ENCODE measurements at places on chromosomes 2 and 18. TPM values are rescaled to one million over a fixed set of nuclear protein-coding genes. Genes with fewer than 3 reads are reported as not detected.

DNA sequence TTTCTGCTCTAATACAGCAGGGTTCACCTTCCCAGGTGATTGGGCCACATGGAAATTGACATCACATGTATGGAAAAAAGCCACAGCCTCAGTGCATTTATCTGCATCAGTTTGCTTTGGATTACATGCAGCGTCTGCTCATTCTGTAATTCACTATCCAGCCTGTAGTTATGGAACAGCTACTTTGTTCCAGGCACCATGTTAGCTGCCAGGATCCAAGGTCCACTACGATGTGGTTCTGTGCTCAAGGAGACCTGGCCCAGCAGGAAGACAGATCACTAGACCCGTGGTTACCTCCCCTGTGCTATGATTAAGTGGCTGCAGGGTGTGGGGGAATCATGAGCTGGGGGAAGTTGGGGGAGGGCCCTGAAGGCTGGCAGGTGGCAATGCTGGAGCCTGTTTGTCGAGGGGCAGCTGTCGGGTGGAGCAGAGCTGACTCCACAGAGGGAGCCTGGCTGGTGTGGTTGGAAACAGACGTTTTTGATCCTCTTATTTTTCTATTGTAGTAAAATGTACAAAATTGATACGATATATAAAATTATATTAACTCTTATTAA is 58.6 kb downstream of the TSHZ1 start:
- H3K36me3 ChIP-seq: no peaks in the 10 kb centered on the region
- H3K4me3 ChIP-seq: no peak overlapping the region
- no peaks in the 10 kb centered on the region for H3K27me3 ChIP-seq
- H3K4me1 ChIP-seq: peaks cover 19% of the 10 kb centered on the region
- H3K27ac ChIP-seq: no peak overlapping the region
- DNase-seq: no peak

DNA sequence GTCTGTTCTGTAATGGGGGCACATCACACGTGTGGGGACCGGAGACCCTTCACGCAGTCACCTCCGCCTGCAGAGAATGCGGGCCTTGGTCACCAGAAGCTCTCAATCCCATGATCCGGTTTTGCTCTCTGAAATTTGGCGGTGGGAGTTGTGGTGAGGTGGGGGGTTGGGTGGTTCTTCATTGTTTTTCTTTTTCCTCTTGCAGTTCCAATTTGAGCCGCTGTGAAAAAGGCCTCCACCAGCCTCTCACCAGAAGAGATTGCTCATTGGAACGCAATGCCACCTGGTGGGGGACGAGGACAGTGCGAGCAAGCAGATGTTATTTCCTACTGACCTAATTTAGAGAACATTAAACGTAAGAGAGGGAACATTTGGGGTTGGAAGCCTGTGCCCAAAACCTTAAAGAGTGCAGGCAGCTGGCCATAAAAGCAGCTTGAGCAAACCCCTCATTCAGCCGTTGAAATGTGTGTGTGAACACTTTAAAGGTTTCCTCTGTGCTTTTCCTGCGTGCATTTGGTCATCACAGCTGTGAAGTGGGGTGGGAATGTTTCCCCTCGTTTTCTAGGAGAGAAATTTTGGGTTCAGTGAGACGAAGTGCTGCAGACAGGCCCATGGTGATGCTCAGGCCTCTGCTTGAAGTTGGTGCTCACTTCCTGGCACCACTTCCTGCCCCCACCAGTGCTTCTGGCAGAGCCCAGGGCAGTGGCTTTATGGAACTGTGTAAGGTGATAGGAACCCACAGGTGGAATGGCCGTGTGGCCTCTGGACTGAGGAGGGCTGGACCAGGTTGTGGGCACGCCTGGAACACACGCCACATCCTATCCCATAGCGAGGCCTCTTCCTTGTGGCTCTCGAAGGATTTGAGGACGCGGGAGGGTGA is 61.7 kb downstream of the ZCCHC2 start:
- peaks cover 11% of the 10 kb centered on the region for H3K4me1 ChIP-seq
- no peaks in the 10 kb centered on the region for H3K27me3 ChIP-seq
- H3K4me3 ChIP-seq: no peak overlapping the region

GRCh38 chr2:113277474-113278072 is 1.1 kb downstream of the PAX8 start:
- H3K36me3 ChIP-seq: no peaks in the 10 kb centered on the region
- no peak overlapping the region for H3K27ac ChIP-seq
- peaks cover 77% of the 10 kb centered on the region for H3K27me3 ChIP-seq
- no peak for DNase-seq
- no peaks in the 10 kb centered on the region for H3K4me1 ChIP-seq

DNA sequence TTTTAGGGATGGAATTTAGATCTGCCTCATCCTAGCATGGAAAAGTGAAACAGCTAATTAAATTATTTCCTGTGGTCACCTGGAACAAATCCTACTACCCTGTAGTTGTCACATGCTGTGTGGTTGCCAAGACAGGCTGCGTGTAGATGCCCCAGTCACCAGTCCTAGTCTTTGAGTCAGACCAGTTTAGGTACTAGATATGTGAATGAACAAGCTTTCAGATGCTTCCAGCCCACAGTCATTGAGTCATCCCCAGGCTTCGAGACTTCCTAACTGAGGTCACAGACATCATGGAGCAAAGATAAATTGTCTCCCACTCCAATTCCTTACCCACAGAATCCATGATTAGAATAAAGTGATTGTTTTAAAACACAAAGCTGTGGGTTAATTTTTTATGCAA is 35.8 kb upstream of the GRB14 start:
- H3K4me1 ChIP-seq: peaks cover 5% of the 10 kb centered on the region
- no peaks in the 10 kb centered on the region for H3K36me3 ChIP-seq
- no peak for DNase-seq
- no peaks in the 10 kb centered on the region for H3K27me3 ChIP-seq

DNA sequence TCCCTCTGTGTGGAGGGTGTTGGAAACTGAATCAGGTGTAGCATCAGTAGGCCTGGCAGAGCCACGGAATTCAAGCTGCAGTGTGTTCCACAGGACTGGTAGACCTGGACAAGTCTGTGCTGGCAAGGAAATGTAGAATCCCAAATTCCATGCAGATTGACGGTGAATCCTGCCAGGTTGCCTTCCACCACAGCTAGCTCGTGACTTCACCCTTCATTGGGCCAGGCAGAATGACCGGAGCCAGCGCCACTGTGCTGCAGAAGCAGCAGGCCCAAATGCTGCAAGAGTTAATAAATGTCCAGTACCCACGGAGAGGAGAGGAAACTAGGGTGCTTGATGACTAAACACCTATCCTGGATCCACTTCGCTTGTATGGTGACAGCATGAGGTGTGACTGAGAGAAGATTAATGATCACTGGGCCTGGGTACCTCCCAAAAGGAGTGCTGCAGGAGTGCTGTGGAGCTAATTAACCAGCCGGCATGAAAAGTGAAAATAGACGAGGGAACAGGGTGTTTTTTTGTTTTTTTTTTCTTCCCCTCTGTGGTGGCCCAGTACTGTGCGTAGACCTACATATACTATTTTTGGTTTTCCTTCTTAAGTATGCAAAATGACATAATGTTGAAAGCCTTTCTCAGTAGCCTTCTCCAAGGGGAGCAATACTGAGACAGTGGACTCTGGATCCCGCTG is 122.2 kb downstream of the TANC1 start:
- H3K4me3 ChIP-seq: no peak overlapping the region
- H3K27me3 ChIP-seq: no peaks in the 10 kb centered on the region
- peak; percentile 57 for DNase-seq
- no peaks in the 10 kb centered on the region for H3K36me3 ChIP-seq

Gene SERPINB13
- total RNA-seq: not detected

- no peak for DNase-seq
Observed at GRCh38 chr2:167471332-167471731, 583.1 kb downstream of the XIRP2 start.

Gene NPAS2
- total RNA-seq: 34.4 TPM

Gene PROC
- total RNA-seq: not detected

DNA sequence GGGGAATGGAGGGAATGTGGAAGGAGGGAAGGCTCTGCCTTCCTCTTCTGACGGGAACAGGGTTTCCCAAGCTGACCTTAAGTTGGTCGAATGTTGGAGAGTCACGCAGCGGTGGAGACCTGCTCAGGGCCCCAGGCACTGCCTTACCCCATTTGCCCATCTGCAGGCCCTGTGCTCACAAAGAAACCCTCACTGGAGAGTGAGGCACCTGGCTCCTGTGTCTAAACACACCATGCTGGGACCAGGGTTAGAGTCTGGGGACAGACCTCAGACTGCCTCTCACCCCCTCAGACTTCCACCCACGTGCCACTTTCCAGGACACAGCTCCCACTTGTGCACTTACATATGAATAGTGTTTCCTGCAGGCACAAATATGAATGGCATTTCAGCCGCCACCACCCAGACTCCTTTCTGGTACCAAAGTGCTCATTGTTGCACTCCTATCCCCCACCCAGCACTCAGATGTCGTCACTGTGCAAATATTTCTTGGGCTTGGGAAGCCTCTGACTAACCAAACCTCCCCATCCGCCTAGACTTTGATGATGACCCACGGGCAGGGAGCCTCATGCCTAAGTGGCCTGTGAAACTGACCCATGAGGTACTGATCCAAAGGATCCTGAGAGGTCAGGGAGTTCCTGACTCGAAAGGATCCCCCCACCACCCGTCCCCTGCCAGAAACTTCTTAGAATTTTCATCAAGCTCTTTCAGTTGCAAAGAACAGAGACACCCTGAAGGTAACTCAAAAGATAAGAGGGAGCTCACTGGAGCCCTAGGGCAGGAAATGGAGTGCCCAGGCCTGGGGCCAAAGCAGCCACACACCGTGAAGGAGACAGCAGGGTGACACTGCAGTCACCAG is 78.3 kb downstream of the STPG4 start:
- peaks cover 26% of the 10 kb centered on the region for H3K4me1 ChIP-seq
- no peak overlapping the region for H3K4me3 ChIP-seq
- peak; percentile 76 for DNase-seq
- H3K36me3 ChIP-seq: no peaks in the 10 kb centered on the region

- H3K4me1 ChIP-seq: no peaks in the 10 kb centered on the region
- H3K27ac ChIP-seq: no peak overlapping the region
- no peak overlapping the region for H3K4me3 ChIP-seq
- H3K36me3 ChIP-seq: no peaks in the 10 kb centered on the region
Observed at GRCh38 chr18:38067821-38068220, 502.2 kb upstream of the CELF4 start.

Gene TRPM8
- total RNA-seq: not detected

DNA sequence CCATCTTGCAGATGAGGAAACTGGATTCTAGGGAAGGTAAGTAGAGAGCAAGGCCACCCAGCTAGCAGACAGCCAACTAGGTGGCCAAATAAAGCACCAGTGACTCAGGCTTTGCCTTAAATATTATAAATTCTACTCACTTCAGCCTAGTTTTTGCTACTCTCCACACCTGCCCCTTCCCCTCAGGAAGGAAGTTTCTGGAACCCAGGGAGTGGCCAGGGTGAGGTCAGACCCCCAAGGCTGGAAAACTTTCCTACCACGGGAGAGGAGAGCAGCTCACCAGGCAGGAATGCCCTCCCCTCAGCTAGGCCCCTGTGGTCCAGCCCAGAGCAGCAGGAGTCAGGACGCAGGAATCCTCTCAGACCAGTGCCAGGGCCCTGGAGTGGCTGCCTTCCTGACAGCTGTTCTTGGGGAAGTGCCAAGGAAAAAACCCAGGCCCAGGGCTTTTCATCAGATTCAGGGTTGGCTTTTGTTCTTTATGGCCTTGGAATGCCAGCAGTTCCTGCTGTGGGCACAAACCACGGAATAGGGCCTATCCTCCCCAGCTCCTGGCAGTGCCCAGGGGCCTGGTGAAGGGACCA is 5.1 kb upstream of the PAX8 start:
- no peaks in the 10 kb centered on the region for H3K36me3 ChIP-seq
- H3K4me3 ChIP-seq: no peak overlapping the region
- DNase-seq: peak; percentile 45
- no peak overlapping the region for H3K27ac ChIP-seq
- peaks cover 16% of the 10 kb centered on the region for H3K27me3 ChIP-seq
- no peaks in the 10 kb centered on the region for H3K4me1 ChIP-seq

DNA sequence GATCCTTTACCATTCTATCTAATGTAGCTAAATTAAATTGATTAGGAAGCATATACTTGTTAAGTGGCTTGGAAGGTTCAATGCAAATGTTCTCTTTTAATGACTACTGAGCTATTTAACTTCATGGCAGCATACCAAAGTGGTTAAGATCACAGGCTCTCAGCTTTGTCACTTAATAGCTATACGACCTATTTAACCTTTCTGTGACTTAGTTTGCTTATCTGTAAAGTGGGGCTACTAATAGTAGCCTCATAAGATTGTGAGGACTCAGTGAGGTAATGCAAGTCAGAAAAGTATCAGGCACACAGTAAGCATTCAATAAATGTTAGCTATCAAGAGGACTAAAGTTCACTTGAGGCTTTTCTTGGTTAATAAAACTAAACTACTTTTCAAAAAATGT is 4.3 kb downstream of the CKAP2L start:
- no peak for DNase-seq
- H3K27me3 ChIP-seq: no peaks in the 10 kb centered on the region
- peaks cover 20% of the 10 kb centered on the region for H3K4me1 ChIP-seq
- no peaks in the 10 kb centered on the region for H3K36me3 ChIP-seq

DNA sequence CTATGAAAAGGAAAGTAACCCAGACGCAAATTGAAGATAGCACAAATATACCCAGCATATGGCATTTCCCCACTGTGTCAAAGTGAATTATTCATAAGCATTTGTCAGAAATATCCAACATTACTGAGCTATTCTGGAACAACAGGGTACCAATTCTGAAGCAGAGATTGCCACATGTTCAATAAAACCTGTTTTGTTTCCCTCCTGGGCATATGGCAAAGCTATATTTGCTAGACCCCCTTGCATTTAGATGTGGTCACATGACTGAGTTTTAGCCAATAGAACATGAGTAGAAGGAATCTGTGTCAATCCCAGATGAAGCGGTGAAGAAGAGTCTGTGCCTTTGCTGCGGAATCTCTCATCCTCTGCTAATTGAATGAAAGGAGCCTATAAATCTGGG is 296.4 kb upstream of the DLGAP1 start:
- H3K4me1 ChIP-seq: no peaks in the 10 kb centered on the region
- no peaks in the 10 kb centered on the region for H3K27me3 ChIP-seq

DNA sequence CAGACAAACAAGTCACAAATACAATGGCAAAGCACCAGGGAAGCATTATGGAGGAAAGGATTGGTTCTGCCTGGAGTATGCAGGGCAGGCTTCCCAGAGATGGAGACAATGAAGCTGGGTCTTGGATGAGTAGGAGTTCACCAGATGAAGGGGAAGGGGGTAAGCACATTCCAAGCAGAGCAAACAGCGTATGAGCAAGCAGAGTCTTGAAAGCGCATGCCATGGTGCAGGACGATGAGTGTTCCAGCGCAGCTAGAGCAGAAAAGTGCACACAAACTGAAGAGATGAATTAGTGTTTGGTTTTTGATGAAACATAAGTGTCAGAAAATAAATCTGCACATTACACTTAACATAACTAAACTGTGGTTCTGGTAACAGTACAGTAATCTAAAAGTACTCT is 21.6 kb downstream of the MBD2 start:
- H3K4me3 ChIP-seq: no peak overlapping the region
- no peak for DNase-seq
- H3K27me3 ChIP-seq: no peaks in the 10 kb centered on the region
- no peak overlapping the region for H3K27ac ChIP-seq
- H3K4me1 ChIP-seq: peaks cover 5% of the 10 kb centered on the region

Gene SLC30A3
- 16.7 TPM for total RNA-seq

Data from endothelial cell of umbilical vein (primary cell).